ENCODE measurements at places on chromosomes 1 and 21. TPM values are rescaled to one million over a fixed set of nuclear protein-coding genes. Genes with fewer than 3 reads are reported as not detected.

DNA sequence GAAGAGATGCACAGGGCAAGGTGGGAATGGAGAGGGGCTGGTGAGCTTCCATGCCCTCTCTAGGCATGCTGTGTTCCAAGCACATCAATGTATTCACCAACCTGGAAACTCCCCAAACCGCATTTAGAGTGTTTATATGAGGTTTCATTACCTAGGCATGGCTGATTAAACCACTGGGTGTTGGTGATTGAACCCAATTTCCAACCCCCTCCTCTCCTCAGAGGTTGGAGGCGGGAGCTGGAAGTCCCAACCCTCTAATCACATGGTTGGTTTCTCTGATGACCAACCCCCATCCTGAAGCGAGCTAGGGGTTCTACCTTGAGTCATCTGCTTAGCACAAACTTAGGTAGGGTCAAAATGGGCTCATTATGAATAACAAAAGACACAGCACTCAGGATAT, 3.0 kb upstream of the PPIE start:
- DNase-seq = no peak
- H3K36me3 ChIP-seq = no peaks in the 10 kb centered on the region
- H3K27me3 ChIP-seq = peaks cover 28% of the 10 kb centered on the region
- no peak overlapping the region for H3K4me3 ChIP-seq

DNA sequence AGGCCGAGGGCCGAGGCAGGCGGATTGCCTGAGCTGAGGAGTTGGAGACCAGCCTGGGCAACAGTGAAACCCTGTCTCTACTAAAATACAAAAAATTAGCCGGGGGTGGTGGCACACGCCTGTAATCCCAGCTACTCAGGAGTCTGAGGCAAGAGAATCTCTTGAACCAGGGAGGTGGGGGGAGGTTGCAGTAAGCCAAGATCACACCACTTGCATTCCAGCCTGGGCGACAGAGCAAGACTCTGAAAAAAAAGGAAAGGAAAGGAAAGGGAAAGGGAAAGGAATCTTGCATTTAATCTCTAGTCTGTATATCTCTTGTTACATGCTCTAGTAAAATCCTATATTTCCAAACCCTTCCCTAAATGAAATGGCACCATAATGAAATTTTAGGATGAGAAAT, 328.3 kb upstream of the ADGRL2 start:
- DNase-seq = no peak
- H3K4me1 ChIP-seq = no peaks in the 10 kb centered on the region
- no peaks in the 10 kb centered on the region for H3K36me3 ChIP-seq
- H3K27me3 ChIP-seq = no peaks in the 10 kb centered on the region

DNA sequence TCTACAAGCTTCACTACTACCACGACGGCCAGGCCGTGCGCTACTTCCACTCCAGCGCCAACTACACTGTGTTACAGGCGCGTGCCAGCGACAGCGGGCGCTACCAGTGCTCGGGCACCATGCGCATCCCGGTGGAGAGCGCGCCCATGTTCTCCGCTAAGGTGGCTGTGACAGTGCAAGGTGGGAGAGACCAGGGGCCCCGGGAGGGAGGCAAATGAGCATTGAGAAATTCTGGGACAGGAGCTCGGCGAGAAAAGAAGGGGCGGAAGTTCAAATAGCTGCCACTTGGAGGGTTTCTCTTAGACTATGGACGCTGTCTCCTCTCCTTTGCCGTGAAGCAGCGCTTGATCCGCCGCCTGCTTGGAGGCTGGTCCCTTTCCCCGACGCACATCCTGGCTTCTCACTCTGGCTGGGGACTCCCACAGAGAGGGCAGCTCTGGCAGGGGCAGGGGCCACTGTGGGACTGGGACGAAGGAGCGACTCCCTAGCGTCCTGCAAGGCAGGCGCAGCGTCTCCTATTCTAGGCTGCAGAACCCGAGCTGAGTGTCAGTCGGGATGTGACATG, 4.6 kb downstream of the FCRLB start:
- H3K4me1 ChIP-seq = peaks cover 21% of the 10 kb centered on the region
- H3K27me3 ChIP-seq = no peaks in the 10 kb centered on the region
- H3K27ac ChIP-seq = peak overlapping the region; percentile 55
- H3K36me3 ChIP-seq = no peaks in the 10 kb centered on the region
- H3K4me3 ChIP-seq = peak overlapping the region; percentile 88
- DNase-seq = peak; percentile 72

DNA sequence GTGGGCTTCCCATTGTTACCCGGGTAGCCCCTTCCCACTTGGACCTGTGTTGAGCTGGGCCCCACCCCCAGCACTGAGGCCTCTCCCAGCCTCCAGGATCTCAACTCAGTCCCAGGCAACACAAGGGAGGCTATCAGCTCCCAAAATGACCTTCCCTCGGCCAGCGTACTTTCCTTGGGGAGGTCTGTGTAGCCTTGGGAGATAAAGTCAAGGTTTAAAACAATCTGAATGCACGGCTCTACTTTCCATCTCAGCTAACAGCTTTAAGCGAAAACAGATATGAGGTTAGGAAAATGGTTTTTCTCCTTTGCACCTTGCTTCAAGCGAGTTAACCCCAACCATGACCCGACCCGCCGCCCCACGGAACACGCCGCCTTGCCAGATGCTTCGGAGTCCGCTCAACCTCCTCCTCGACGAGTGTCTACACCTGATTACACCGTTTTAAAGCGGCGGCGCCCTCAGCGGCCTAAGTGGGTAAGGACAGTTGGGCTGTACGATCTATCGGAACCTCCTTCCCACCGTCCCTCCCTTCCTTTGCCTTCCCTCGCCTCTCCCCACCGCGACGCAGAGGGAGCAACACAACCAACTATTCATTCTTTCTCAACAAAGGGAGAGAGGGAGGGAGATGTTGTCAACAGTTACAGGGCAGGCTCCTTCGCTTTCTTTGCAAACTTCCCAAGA, 1.1 kb downstream of the BCAR3 start:
- H3K4me3 ChIP-seq = peak overlapping the region; percentile 76
- H3K27ac ChIP-seq = peak overlapping the region; percentile 25
- peaks cover 4% of the 10 kb centered on the region for H3K36me3 ChIP-seq
- H3K27me3 ChIP-seq = no peaks in the 10 kb centered on the region
- peak; percentile 86 for DNase-seq

GRCh38 chr1:227357927-227358302, 39.6 kb upstream of the CDC42BPA start:
- DNase-seq = no peak
- no peaks in the 10 kb centered on the region for H3K4me1 ChIP-seq
- H3K27me3 ChIP-seq = no peaks in the 10 kb centered on the region
- no peaks in the 10 kb centered on the region for H3K36me3 ChIP-seq
- H3K4me3 ChIP-seq = no peak overlapping the region

GRCh38 chr1:8055973-8056372, 29.9 kb upstream of the ERRFI1 start:
- H3K4me1 ChIP-seq = no peaks in the 10 kb centered on the region
- H3K4me3 ChIP-seq = no peak overlapping the region
- H3K27me3 ChIP-seq = no peaks in the 10 kb centered on the region
- DNase-seq = no peak

- peaks cover 51% of the 10 kb centered on the region for H3K36me3 ChIP-seq
- no peaks in the 10 kb centered on the region for H3K27me3 ChIP-seq
- DNase-seq = no peak
- H3K27ac ChIP-seq = no peak overlapping the region
- no peak overlapping the region for H3K4me3 ChIP-seq
- peaks cover 7% of the 10 kb centered on the region for H3K4me1 ChIP-seq
Measured at GRCh38 chr1:6038603-6039002, 7.1 kb upstream of the KCNAB2 start.

DNA sequence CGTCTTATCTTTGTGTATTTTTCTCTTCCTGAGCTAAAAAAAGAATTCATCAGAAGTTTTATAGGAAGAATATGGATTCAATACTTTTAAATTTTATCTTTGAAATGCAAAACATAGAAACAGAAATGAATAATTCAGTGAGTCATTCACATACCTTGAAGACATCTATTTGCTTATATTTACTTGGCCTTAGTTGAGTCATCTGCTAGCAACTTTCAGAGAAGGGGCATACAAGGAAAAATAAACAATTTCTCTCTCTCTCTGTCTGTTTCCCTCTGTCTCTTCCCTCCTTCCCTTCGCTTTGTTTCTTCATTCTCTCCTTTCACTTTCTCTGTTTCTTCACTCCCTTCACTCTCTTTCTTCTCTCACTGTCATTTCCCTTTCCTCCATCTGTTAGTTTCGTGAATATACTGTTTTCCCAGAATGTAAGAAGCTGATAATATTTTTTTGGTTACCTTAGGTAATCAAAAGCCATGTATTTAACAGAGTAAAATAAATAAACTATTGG, 477.2 kb downstream of the BRINP3 start:
- no peaks in the 10 kb centered on the region for H3K27me3 ChIP-seq
- no peaks in the 10 kb centered on the region for H3K4me1 ChIP-seq
- H3K36me3 ChIP-seq = no peaks in the 10 kb centered on the region
- H3K4me3 ChIP-seq = no peak overlapping the region
- no peak overlapping the region for H3K27ac ChIP-seq

GRCh38 chr1:54962612-54963395, 17.6 kb upstream of the TMEM61 start:
- no peaks in the 10 kb centered on the region for H3K27me3 ChIP-seq
- H3K27ac ChIP-seq = no peak overlapping the region
- DNase-seq = no peak

- peaks cover 5% of the 10 kb centered on the region for H3K27me3 ChIP-seq
- DNase-seq = no peak
- H3K4me1 ChIP-seq = no peaks in the 10 kb centered on the region
- no peaks in the 10 kb centered on the region for H3K36me3 ChIP-seq
- H3K4me3 ChIP-seq = no peak overlapping the region
Measured at GRCh38 chr1:5616366-5617178, 375.7 kb downstream of the NPHP4 start.

GRCh38 chr1:84762664-84763063, 72.4 kb upstream of the SSX2IP start:
- peaks cover 9% of the 10 kb centered on the region for H3K4me1 ChIP-seq
- H3K27me3 ChIP-seq = no peaks in the 10 kb centered on the region
- no peak overlapping the region for H3K27ac ChIP-seq
- H3K4me3 ChIP-seq = no peak overlapping the region
- no peak for DNase-seq

GRCh38 chr1:199776768-199777497, 250.6 kb upstream of the NR5A2 start:
- H3K36me3 ChIP-seq = no peaks in the 10 kb centered on the region
- no peak overlapping the region for H3K4me3 ChIP-seq
- no peaks in the 10 kb centered on the region for H3K27me3 ChIP-seq
- DNase-seq = no peak
- H3K4me1 ChIP-seq = no peaks in the 10 kb centered on the region
- H3K27ac ChIP-seq = no peak overlapping the region

DNA sequence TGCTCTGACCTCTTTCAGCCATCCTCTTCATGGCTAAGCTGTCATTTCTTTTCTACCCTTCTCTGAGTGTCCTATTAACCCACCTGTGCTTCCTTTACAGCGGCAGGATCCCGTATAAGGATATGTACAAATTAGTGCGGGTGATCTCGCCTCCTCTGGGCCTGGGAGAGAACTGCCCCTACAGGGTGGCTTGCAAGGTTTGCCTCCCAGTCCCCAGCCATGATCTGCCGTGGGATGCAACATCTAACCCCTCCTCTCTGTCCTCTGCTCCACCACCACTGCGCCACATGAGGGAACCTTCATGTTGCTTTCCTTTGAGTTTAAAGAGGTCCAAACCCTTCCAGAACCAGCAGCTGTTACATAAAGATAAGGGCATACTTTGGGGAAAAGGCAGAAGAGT, 282.2 kb downstream of the ZNF648 start:
- no peak for DNase-seq
- no peak overlapping the region for H3K4me3 ChIP-seq
- no peaks in the 10 kb centered on the region for H3K4me1 ChIP-seq
- H3K27me3 ChIP-seq = no peaks in the 10 kb centered on the region
- H3K27ac ChIP-seq = no peak overlapping the region
- H3K36me3 ChIP-seq = no peaks in the 10 kb centered on the region

DNA sequence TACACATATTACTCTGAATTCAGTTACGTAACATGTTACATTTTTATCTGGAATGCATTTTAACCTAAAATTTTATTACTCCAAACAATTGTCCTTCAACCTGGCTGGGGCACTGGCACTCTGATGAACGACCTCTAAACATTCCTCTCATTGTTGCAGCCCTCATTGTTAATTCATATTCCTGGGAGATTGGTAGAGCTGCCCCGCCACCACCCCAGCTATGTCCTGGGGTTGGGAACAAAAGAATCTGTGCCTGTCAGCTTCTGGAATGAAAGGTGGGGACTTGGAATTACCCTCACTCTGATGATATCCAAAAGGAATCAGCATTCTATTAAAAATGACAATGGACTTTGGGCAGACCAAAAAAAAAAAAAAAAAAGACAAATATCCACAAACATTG, 38.0 kb upstream of the DESI2 start:
- no peaks in the 10 kb centered on the region for H3K4me1 ChIP-seq
- H3K36me3 ChIP-seq = no peaks in the 10 kb centered on the region
- H3K27me3 ChIP-seq = no peaks in the 10 kb centered on the region
- no peak for DNase-seq
- H3K27ac ChIP-seq = no peak overlapping the region
- H3K4me3 ChIP-seq = no peak overlapping the region

DNA sequence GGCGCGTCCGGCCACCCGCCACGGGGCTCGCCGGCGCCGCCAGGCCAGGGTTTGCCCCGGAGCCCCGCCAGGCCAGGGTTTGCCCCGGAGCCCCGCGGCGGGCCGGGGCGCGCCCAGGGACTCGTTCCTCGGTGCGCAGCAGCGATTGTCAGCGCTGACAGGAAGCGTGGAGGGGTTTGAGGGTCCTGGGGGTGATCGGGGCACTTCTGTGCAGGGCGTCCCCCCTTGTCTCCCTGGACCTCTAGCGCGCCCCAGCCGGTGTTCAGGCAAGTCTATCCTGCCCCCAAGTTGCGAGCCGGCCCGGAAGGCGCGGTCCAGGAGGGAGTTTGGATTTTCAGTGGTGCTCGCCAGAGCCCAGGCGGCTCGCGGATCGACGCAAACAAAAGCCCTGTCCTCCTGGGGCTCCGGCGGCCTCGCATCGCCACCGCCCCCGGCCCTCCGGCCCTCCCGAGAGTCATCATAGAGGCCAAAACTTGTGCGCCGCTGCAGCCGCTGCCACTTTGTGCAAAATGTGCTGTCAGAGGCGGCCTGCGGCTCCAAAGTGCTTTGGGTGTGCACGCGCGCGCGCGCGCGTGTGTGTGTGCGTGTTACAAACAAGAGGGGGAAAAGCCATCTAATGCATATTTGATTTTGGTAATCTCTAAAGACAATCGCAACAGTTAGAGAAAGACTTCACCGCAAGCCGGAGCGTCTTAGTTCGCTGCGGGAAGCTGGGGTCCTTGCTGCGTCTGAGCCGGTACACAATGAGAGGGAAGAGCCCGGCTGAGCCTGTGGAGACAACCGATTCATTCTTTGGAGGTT, 1.0 kb downstream of the ROR1 start:
- H3K27me3 ChIP-seq = peaks cover 22% of the 10 kb centered on the region
- H3K27ac ChIP-seq = no peak overlapping the region
- H3K4me3 ChIP-seq = peak overlapping the region; percentile 49
- peaks cover 12% of the 10 kb centered on the region for H3K4me1 ChIP-seq

GRCh38 chr1:181390410-181391077, 92.8 kb upstream of the CACNA1E start:
- H3K36me3 ChIP-seq = no peaks in the 10 kb centered on the region
- H3K27me3 ChIP-seq = peaks cover 8% of the 10 kb centered on the region
- no peak overlapping the region for H3K27ac ChIP-seq

- H3K27ac ChIP-seq = no peak overlapping the region
- no peak for DNase-seq
- no peaks in the 10 kb centered on the region for H3K4me1 ChIP-seq
- H3K27me3 ChIP-seq = no peaks in the 10 kb centered on the region
- H3K36me3 ChIP-seq = no peaks in the 10 kb centered on the region
Measured at GRCh38 chr1:45863218-45863617, 59.8 kb downstream of the MAST2 start.

The SPRR2G gene
- not detected for total RNA-seq

The FYB2 gene
- total RNA-seq = not detected

The SYPL2 gene
- total RNA-seq = not detected

The FAM177B gene
- total RNA-seq = 19.9 TPM

The GABPB2 gene
- 22.9 TPM for total RNA-seq

The GJA4 gene
- not detected for total RNA-seq

The THBS3 gene
- total RNA-seq = 28.6 TPM

The MARK1 gene
- total RNA-seq = 3.9 TPM
